ENCODE measurements at places on chromosomes 5 and 9. TPM values are rescaled to one million over a fixed set of nuclear protein-coding genes. Genes with fewer than 3 reads are reported as not detected.

The SLC35D2 gene
- total RNA-seq, result 17.2 TPM

The F2RL2 gene
- 0.65 TPM for total RNA-seq

The BAAT gene
- not detected for total RNA-seq

The ZBTB5 gene
- 7.3 TPM for total RNA-seq

The TAF11L5 gene
- total RNA-seq, result not detected

The PCDHA5 gene
- not detected for total RNA-seq

The FCN1 gene
- not detected for total RNA-seq

The RALGPS1 gene
- total RNA-seq, result 1.6 TPM

The OTP gene
- not detected for total RNA-seq

The SPINK4 gene
- total RNA-seq, result not detected

The SPATA31C1 gene
- total RNA-seq, result not detected

The CMBL gene
- 4.7 TPM for total RNA-seq

The GPR151 gene
- total RNA-seq, result not detected

The SPEF2 gene
- 0.97 TPM for total RNA-seq

The GAPT gene
- not detected for total RNA-seq

The SHISAL2B gene
- not detected for total RNA-seq

The PCDHGC4 gene
- total RNA-seq, result 0.32 TPM

The DCP2 gene
- 32.2 TPM for total RNA-seq

Measured in epithelial cell of umbilical artery (primary cell).